ENCODE measurements at places on chromosomes 12 and 14.

DNA sequence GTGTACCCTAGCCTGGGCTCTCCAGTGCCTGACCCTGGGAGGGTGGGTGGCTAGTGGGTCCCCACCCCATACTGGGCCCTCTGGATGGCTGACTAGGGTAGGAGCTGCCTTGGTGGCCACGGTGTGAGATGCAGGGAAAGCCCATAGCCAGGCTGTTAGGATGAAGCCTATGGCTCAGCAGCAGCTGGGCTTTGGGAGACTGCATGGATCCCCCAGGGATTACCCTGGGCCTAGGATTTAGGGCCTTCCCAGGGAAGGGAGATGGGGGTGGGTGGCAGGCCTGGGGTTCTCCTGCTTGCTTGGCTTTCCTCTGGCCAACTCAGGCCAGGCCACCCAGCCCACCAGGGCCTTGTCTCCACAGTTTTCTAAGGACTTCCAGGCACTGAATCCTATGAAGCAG lies 6.3 kb downstream of the GSTZ1 start:
- DNase-seq = no peak

- peak; percentile 6 for DNase-seq
These were observed 209.8 kb upstream of the NUDT4 start for GRCh38 chr12:93167841-93168492.

DNA sequence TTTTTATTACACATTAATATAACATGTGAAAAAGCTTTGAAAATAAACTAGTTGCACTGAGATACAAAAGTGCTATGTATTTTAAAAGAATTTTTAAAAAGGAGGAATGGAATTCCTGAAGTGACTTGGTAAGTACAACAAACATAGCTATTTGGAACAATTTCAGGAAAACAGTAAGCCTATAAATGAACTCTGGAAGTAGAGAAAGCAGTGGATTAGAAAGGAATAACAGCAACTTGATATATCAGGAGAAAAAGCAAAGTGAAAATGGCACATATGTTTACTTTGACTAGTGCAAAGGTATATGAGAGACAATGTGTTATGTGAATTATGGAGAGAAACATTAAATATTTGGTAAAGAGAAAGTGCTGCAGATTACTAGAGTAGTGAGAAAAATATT lies 811.7 kb downstream of the C12orf50 start:
- DNase-seq = no peak

- no peak for DNase-seq
These were observed 155.1 kb downstream of the CCDC59 start for GRCh38 chr12:82203086-82203485.

- DNase-seq = no peak
These were observed 223.3 kb downstream of the CCDC91 start for GRCh38 chr12:28413460-28414109.

DNA sequence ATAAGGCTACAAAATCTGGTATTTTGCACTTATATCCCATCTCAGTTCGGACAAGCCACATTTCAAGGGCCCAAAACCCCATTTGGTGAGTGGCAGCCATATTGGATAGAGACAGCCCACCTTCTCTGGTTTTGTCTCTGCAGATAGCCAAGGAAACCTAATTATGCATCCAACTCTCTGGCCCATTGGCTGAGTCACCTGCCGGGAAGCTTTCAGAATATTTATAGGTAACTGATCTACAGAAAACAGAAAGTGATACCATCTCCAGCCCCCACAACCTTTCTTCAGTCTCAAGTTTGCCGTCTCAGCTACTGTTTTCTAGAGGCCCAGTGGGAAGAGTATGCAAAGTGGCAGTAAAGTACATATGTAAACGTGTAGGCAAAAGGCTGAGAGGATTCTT lies 33.7 kb upstream of the PPP1CC start:
- DNase-seq = peak; percentile 30

GRCh38 chr12:2514038-2514340 lies 280.8 kb upstream of the FKBP4 start:
- DNase-seq = no peak

DNA sequence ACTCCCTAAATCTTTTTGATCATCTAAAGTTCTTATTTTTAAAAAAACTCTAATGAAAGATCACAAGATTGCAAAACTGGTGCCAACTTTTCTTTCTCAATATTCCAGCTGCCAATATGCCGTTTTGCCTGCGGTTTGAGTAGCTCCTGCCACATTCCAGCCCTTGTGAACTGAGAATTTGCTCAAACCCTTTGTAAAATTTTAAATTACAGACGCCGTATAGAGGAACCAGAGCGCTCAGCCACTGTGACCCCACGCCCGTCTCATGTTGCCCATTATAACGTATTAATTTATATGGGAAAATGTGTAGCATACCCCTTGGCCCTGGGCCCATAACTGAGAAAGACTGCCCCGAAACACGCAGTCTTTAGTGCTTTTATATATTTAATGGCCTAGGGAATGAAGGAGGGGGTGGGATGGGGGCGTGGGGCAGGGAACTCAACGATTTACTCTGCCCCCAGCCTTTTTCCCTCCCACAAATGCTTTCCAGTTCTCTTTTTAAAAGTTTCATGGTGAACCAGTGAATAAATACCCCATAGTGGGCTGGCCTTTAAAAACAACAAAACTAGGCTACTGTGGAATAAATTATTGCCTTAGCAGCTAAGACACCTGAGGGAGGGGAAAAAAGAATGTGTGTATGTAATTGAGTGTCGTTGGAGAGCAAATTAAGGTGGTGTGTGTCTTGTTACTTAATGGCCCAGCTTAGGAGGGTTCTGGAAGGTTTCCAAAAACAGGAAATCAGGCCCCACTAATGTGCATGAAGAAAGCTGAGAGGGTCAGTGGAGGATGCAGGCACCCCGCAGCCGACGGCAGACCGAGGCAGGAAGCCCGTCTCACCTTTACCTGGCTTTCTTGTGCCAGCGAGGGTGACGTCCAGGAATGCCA lies 45.7 kb upstream of the RFLNA start:
- DNase-seq = no peak

DNA sequence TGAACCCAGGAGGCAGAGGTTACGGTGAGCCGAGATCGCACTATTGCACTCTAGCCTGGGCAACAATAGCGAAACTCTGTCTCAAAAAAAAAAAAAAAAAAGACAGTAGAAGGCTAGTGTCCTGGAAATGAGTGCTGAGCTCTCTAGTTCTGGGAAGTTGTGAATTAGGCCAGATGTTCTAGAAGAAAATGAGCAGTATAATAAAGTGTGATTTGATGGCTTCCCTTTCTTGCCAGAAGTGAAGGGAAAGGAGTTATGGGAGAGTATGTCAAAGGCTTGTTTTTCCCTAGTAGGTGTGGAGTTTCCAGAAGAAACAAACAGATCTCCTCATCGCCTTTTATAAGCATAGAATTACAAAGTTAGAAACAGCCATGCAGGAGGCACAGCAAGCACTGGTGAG lies 20.5 kb downstream of the RNF212B start:
- DNase-seq = no peak

- DNase-seq = no peak
These were observed 6.0 kb upstream of the MYF6 start for GRCh38 chr12:80701388-80701787.

GRCh38 chr12:71397433-71397954 lies 42.1 kb upstream of the LGR5 start:
- DNase-seq = no peak

- no peak for DNase-seq
These were observed 14.2 kb downstream of the FAIM2 start for GRCh38 chr12:49889361-49890095.
